ENCODE measurements at places on chromosomes 16 and 17.

- DNase-seq, result no peak
Observed at GRCh38 chr17:3865176-3865575, 19.1 kb upstream of the NCBP3 start.

DNA sequence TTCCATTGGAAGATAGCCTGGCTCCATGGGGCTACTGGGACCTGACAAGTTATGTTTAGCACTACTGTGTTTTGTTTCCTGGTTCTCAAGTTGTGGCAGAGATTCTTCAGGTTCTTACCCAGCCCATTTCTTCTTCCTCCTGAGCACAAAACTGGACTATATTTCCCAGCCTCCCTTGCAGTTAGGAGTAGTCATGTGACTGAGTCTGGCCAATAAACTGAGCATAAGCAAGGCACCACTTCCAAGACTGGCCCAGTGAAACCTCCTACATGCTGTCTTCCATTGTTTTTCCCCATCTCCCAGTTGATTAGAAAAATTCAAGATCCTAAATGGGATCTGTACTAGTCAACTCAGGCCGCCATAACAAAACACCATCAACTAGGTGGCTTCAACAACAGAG is 28.2 kb upstream of the RBBP6 start:
- no peak for DNase-seq

GRCh38 chr17:3792481-3792880 is 8.5 kb downstream of the ITGAE start:
- no peak for DNase-seq

- DNase-seq, result no peak
Observed at GRCh38 chr17:20207262-20207985, 198.3 kb downstream of the SPECC1 start.

DNA sequence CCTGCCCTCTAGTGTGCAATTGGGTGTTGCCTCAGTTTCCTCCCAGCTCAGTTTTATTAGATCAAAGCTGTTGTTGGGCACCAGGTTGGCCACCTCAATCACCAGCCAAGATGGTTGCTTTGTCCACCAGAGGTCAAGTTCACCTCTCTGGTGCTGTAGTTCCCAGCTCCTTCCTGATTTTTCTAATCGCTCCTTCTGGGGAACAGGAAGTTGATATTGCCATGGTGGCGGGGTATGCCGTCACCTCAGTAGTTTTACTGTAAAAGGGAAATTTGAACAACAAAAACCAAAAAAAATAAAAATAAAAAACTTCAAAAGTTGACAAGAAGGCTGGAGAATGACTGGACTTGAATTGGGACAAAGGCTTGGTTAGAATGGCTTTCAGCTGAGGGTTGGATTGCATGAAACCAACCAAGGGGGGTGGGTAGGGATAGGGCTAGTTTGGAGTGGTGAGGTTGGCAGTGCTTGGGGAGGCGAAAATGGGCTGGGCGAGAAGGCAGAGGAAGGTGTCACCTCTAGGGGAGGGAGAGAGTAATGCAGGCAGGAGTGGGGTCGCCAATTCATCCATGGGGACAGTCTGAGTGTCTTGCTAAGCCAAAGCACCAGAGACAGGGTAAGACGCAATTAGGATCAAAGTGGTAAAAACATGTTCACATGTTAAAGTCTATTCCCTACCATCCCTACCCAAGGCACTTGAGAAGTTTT is 6.2 kb downstream of the EFNB3 start:
- DNase-seq, result no peak

DNA sequence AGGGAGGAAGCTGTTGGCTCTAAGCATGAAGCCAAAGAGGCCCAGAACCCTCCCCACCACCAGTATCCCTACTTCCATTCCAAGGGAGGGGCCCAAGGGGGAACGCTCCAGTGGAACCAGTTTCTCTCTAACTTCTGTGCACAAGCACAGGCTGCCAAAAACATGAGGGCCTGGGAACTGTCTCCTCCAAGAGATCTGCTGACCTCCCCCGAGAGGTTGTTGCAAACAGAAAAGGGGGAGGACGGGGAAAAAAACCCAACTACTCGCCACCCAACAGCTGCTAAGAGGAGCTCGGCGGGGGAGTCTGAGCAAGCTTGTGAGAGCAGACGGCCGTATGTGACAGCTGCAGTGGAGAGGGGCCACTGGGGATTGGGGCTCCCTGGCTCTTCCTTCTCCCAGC is 15.7 kb upstream of the SLC35B1 start:
- no peak for DNase-seq

DNA sequence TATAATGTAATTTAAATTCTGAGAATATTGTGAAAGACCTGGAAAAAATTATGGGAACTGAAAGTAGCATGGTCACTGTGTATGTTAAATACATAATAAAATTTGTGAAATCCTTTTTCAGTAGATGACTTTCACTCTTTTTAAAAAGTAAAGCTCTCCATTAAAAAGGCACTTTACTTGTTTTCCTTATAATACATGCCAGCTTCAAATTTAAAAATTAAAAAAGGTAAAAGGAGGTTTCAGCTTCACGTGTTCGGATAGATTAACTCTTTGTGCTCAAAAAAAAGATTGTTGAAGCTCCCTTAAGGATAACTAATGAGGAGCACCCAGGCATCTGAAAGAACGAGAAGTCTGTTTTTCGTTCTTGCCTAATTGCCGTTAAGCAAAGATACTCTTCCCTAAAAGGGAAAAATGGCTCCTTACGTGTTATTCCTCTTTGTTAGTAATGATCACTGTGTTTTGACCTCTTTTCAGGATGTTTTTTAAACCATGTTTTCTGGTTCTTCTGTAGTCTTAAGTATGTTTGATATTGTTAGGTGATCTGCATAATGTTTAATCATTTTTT is 87.8 kb downstream of the TUBD1 start:
- no peak for DNase-seq

DNA sequence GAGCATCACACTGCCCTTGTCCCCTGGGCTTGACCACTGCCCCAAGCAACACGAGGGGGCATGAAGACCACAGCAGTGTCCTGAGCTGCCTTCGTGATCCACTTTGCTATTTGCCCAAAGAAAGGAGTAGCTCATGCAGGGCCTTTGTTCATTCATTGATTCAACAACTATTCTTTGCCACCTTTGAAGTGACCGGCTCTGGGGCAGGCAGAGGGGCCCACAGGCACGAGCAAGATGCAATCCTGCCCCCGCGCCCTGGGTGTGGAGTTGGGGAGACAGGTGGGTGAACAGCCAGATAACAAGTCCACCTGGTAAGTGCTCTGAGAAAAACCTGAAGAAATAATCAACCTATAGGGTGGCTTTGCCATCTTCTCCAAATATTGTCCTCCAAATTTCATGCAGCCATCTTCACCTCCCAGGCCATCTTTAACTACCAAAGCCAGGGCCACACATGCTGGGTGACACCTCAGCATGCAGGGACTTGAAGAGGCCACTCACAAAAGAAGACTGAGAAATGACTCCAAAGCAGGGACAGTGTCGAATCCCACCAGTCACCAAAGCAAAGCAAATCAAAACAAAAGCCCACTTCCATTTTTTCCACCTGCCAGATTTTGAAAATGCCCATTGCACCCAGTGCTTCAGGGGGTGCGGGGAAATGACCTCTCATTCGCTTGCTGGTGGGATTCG is 18.2 kb upstream of the RBFOX3 start:
- DNase-seq, result no peak

- no peak for DNase-seq
Observed at GRCh38 chr16:55534756-55535155, 25.9 kb downstream of the LPCAT2 start.

- no peak for DNase-seq
Observed at GRCh38 chr17:21215935-21216334, 2.0 kb upstream of the TMEM11 start.

- no peak for DNase-seq
Observed at GRCh38 chr16:68037841-68038597, 14.9 kb downstream of the DUS2 start.

GRCh38 chr16:21116148-21116693 is 34.4 kb downstream of the DNAH3 start:
- no peak for DNase-seq

DNA sequence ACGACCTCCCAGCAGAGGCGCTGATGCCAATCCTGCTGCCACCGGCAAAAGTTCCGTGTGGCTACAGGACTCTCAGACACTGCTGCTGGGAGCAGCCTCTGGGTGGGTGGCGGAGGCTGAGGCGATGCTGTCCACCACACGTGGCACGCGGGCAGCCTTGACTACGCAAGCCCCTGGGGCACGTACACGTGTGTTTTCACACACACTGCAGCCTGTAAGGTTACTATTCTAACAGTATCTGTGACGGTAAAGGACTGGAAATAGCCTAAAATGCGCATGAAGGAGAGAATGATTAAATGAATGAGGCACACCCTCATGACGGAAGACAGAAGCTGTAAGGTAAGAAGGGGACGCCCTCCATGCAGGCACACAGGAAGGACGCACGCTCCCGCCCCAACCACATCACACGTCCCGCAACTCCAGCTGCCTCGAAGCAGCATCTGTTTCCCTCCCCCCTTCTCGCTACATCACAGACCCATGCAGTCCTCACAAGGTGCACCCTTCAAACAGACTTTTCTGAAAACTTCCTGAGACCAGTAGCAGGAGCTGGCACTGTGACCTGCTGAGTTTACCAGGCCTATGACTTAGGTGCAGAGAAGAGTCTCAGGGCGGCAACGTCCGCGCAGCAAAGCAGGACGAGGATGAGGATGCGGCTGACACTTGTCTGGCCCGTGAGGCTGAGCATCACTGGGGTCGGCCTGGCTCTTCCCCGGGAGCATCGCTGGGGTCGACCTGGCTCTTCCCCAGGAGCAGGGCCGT is 28.7 kb upstream of the FASN start:
- DNase-seq, result no peak

- no peak for DNase-seq
Observed at GRCh38 chr16:79334127-79334526, 266.4 kb downstream of the MAF start.

GRCh38 chr17:48755356-48755755 is 26.8 kb upstream of the HOXB13 start:
- DNase-seq, result no peak

GRCh38 chr17:45143767-45144198 is 4.5 kb upstream of the HEXIM1 start:
- DNase-seq, result no peak

GRCh38 chr16:4384509-4384942 is 12.9 kb downstream of the VASN start:
- DNase-seq, result no peak

GRCh38 chr16:30996985-30997724 is 12.1 kb downstream of the HSD3B7 start:
- DNase-seq, result peak; percentile 90

- DNase-seq, result no peak
Observed at GRCh38 chr17:4701116-4701515, 2.8 kb downstream of the PELP1 start.

GRCh38 chr16:69193855-69194254 is 6.9 kb downstream of the SNTB2 start:
- no peak for DNase-seq

DNA sequence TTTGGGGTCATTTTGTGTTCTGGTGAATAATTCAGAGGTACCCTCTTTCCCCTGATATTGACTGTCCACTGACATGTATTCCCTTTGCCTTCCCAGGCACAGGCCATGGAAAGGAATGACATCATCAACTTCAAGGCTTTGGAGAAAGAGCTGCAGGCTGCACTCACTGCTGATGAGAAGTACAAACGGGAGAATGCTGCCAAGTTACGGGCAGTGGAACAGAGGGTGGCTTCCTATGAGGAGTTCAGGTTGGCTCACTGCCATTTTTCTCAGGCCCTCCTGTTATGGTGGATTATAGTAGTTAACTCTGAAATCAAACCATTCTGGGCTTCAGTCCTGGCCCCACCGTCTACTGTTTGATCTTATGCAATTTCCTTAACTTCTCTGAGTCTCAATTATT is 1.6 kb upstream of the EFTUD2 start:
- DNase-seq, result peak; percentile 40

- no peak for DNase-seq
Observed at GRCh38 chr17:5115673-5116651, at the start of gene USP6. Gene USP6 (plus strand): TSS chr17:5116032. CDS start chr17:5130368, 14,336 bp downstream.

DNA sequence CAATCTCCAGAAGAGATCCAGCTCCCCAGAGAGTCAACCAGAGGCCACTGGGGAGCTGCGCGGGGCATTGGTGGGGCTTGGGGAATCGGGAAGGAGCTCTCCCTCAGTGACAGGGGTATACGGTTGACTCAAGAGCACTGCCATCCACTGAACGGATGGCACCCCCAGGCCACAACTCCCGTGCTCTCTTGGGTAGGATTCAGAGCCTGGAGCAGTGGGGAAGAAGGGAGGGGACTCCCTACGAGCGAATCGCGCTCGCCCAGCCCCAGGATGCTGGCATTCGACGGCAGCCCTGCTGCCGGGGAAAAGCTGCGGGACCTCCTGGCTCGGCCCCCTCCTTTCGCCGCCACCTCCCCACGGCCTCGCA is 473 bp upstream of the TPPP3 start:
- no peak for DNase-seq

- no peak for DNase-seq
Observed at GRCh38 chr17:72137161-72137560, 16.3 kb downstream of the SOX9 start.

GRCh38 chr17:45090711-45091110 is 29.6 kb downstream of the NMT1 start:
- DNase-seq, result no peak

GRCh38 chr16:46844771-46845170 is 13.8 kb upstream of the C16orf87 start:
- no peak for DNase-seq

DNA sequence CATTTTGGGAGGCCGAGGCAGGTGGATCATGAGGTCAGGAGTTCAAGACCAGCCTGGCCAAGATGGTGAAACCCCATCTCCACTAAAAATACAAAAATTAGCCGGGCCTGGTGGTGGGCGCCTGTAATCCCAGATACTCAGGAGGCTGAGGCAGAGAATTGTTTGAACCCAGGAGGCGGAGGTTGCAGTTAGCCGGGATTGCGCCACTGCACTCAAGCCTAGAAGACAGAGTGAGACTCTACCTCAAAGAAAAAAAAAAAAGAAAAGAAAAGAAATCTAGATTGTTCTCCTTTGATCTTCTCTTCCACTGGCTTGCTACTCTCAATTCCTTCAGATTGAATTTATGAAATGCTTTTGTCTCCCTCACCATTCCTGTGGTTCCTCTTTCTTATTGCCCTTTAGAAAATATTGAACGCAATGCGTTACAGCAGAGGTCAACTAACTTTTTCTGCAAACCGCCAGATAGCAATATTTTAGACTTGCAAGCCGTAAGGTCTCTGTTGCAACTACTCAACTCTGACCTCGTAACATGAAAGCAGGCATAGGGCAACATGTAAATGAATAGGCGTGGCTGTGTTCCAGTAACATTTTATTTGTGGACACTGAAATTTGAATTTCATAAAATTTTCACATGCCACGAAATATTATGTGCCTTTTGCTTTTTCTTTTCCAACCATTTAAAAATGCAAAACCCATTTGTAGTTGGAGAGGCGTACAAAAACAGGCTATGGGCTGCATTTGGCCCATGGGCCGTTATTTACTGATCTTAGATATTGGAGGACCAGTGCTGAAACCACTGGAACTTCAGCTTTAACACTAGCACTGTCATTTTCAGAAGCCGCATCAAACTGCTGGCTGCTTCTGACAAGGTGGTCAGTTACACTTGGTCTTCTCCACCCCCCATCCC is 24.8 kb downstream of the PITPNC1 start:
- DNase-seq, result no peak

GRCh38 chr17:81578038-81578441 is 25.9 kb upstream of the FAAP100 start:
- DNase-seq, result no peak

Data from RKO (cell line).